ENCODE measurements at places on chromosomes 3 and 15.

DNA sequence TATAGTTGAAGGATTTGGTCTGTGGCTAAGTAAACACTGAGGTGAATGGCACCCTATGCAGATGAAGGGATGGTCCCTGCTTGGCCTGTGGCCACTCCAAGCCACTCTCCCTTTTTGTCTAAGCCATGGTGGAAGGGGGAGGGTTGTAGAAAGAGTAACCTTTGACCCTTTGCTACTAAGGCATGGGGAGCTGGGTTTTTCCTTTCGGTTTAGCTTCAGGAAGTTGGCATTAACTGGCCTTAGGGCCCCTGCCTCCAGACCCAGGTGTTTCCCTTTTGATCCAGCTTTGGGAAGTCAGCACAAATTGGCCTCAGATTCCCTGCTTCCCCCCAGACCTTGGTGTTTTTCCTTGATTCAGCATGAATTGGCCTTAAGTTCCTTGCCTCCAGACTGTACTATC, 49.5 kb downstream of the EFCAB12 start:
- peak; percentile 2 for DNase-seq

DNA sequence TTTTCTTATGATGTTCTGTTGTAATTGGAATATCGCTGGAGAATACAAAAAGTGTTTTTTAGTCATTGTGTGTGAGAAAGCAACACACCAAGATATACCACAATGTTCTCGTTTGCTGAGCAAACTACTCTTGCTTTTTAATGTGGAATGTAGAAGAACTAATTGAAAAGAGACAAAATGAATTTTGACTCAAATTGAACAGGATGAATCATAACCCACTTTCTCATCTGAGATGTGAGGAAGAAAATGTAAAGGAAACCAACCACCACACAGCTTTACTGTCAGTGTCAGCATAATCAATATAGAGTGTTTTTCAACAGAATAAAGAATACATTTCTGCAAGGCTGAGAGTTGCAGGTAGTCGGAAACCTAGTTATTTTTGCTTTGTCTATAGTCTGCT, 448.8 kb upstream of the TPRG1 start:
- no peak for DNase-seq

GRCh38 chr15:96358001-96358801, 27.7 kb downstream of the NR2F2 start:
- no peak for DNase-seq

- DNase-seq = no peak
These were observed 7.5 kb downstream of the CDC25A start for GRCh38 chr3:48180531-48181253.

- DNase-seq = peak; percentile 66
These were observed 656 bp downstream of the CD47 start for GRCh38 chr3:108090049-108090700.

DNA sequence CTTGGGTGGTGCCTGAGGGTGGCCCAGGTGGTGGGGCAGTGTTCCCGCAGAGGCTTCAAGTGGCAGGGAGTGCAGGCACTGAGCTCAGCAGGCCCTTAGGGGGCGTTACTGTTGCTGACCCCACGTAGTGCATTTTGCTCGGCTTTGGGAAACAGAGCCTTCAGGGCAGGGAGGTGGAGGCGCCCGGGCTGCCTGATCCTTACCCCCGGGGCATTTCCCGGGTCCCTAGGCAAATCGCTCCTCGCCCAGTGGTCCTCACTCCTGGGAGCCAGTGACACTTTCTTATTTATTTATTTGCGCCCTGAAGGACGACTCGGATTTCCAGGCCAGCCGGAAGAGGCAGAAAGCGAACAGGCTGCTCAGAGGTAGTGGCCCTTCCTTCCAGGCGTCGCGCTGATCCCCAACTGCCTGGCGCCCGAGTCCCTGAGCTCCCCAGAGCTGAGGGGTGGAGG, 10.1 kb upstream of the FOXB1 start:
- DNase-seq = peak; percentile 50

- DNase-seq = peak; percentile 15
These were observed 57.6 kb upstream of the RAB6B start for GRCh38 chr3:133953297-133953696.

DNA sequence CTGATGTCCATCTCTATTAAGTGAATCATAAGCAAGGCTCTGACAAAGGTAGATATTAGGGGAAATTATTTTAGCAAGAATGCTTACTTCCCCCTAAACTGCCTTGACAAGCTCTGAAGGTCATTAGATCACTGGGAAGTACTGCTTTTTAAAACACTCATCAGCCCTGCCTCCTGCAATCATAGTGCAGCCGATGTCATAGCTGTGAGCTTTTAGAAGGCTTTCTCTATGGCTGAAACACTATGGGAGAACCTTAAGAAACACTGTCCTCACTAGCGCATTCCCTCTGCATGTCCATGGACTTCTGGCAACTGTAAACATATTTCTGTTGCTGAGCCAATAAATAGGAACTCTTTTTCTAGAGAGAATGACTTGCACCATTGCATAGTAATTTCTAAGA, 38.7 kb upstream of the PTPRG start:
- no peak for DNase-seq

- no peak for DNase-seq
These were observed 94.1 kb upstream of the SKOR1 start for GRCh38 chr15:67731112-67731721.

DNA sequence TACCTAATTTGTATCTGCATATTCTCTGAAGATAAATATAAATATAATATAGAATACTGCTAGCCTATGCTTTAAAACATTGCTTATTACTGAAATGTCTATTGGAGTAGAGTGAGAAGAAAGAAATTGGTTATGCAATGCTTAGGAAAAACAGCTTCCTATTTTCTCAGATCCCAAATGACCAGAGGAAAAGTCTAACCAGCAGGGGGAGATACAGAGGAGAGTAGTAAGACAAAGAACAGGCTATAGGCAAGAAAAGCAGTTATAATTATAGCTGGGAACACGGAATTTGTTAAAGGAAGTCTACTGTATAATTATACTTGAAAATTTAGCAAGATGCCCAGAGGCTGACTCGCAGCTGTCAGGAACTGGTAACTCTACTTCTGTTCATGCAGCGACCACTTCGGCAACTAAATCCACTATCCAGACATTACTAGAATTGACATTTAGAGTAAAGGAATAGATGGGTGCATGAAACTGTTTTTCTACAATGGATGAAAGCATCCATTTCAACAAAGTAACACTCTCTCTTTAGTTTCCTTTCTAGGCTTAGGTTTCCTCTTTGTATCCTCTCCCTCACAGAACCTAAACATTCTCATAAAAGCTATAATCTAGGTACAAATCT, 97.2 kb downstream of the TBC1D5 start:
- DNase-seq = no peak

GRCh38 chr15:39728845-39729244, 53.8 kb downstream of the FSIP1 start:
- no peak for DNase-seq

GRCh38 chr15:36896949-36897348, 203.4 kb downstream of the MEIS2 start:
- no peak for DNase-seq

- no peak for DNase-seq
These were observed 42.2 kb downstream of the CD200 start for GRCh38 chr3:112375117-112375516.

GRCh38 chr3:119148493-119149180, 2.7 kb downstream of the TEX55 start:
- DNase-seq = no peak

- DNase-seq = no peak
These were observed 1.1 kb downstream of the SNRK start for GRCh38 chr3:43287500-43287873.

GRCh38 chr3:159792070-159792469, 196.6 kb upstream of the IL12A start:
- no peak for DNase-seq

- no peak for DNase-seq
These were observed 10.5 kb downstream of the BFSP2 start for GRCh38 chr3:133410191-133410892.

DNA sequence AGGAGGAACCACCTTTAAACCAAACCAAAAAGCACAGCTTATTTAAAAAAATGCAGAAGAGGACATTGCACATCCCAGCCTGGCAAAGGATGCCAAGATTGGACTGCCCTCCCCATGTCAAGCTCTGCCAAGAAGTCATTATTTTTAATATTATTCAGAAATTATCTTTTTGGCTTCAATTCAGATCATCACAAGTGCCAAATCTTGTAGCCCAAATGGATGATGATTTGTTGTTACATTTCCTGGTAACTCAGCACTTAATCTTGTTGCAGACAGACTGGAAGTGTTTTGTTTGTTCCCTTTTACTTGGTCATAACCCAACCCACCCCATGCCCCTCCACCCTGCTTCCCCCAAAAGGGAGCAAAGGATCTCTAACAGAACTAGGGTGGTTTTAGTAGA, 28.1 kb upstream of the LXN start:
- DNase-seq = no peak

DNA sequence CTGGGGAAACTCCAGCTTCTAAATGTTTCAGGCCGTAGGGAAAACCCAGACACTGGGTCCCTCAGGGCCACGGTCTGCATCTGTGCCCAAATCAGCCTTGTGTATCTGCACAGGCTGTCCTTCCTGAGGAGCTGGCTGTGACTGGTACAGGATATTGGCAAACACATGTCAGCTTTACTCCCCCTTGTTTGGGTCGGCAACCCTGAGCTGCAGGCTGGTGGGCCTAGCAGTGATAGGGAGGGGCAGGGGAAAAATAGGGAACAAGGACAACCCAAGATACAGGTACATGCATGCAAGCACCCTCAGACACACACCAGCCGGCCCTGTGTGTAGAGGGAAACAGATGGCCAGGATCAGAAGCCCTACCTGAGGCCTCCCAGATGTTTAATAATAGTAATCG, 28.7 kb upstream of the HCN4 start:
- no peak for DNase-seq

DNA sequence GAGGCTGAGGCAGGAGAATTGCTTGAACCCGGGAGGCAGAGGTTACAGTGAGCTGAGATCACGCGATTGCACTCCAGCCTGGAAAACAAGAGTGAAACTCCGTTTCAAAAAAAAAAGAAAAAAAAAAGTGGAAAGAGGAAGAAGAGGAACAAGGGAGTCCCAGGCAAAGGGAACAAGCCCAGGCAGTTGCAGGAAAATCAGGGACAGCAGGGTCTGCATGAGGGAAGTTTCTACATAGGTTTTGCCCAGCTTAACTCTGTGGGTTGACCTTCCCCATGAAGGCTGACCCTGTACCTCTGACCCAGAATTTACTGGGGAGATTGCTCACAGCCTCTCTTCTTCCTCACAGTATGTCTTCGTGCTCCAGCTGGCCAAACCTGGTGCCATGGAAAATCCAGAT, 12.3 kb downstream of the RBP1 start:
- no peak for DNase-seq

GRCh38 chr15:100318880-100319279, 22.9 kb downstream of the ADAMTS17 start:
- no peak for DNase-seq

- DNase-seq = no peak
These were observed 662 bp upstream of the GLCE start for GRCh38 chr15:69159805-69160140.

- DNase-seq = no peak
These were observed 23.0 kb downstream of the NMNAT3 start for GRCh38 chr3:139654637-139655365.

DNA sequence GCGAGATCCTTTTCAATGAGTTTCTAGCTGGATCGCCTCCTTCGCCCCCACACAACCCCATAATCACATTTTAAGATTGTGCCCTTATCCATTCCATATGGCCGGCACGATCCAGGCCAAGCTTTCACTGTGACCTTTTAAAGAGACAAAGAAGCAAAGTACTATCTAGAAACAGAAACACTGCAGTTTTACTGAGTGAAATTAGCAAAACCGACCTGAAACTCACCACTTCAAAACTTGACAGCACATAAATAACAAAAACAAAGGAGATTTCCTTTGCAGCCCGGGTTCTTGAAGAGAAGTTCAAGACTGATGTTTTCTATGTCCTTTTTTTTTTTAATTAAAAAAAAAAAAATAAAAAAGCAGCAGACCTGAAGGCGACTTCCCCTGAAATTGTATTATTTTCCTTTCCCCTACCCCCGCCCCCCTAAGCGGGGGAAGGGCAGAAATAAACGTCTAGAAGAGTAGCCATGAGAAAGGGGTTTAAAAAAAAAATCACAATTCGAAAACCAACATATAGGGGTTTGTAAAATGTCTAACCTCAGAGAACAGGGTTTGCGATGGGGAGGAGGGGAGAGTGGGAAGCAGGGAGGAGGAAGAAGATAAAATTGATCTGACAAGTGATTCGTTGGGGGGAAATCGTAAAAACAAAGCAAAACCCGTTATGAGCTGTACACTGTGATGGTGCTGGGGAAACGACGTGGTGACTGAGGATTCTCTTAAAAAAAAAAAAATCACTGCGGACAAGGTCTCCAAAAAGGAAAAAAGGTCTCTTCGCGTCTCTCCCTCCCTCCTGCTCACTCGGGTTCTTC, 1.5 kb downstream of the SATB1 start:
- peak; percentile 52 for DNase-seq

DNA sequence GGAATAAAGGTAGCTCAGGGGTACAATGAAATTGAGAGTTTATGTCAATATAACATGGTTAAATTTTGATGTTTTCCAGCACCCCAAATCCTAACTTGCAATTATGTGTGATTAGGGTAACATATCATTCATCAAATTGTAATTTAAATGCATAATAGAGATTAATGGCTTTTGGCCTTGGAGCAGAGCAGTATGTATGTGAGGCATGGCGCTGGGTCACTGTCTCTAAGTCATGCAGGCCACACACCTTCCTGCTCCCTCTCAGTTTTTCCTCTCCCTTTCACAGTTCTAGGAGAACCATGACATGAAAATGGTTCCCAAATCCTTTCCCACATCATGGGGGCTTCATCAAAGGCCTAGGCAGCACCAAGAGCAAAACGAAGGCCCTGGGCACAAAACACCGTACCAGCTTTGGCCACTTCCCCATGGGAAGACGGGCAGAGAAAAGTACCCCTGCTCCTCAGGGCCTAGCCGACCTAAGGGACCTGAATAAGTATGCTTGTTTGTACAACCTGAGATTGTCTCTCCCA, 3.9 kb upstream of the SRP14 start:
- DNase-seq = no peak

DNA sequence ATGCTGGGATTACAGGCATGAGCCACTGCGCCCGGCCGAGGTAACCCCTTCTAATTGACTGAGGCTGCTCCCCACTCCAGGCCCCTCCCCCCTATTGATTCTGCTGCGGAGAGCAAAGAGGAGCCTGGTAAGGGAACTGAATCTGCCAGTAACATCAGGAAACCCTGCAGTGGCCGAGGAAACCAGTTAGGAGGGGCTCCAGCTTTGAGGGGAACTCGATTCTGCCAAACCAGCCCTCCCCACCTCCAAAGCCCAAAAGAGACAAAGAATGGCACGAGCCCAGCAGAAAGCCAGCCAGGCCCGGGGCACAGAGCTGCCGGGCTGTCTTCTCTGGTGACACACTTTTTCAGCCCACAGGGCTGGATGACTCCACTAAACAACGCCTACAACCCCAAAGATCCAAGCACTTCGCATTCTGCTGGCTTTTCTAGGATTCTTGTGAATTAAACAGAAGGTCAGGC, 15.0 kb upstream of the ACAD9 start:
- no peak for DNase-seq

- DNase-seq = no peak
These were observed 27.2 kb upstream of the MUC20 start for GRCh38 chr3:195693428-195694216.

Measured in aorta (tissue), 5 donors.